Foreskin keratinocyte (primary cell): ENCODE measurements at places on chromosomes 3 and 15. TPM values are rescaled to one million over a fixed set of nuclear protein-coding genes. Genes with fewer than 3 reads are reported as not detected.

GRCh38 chr15:29774900-29775299 is 47.4 kb downstream of the TJP1 start:
- peak; percentile 71 for DNase-seq

- no peak for DNase-seq
These were observed 1.1 kb downstream of the RPS17 start for GRCh38 chr15:82538961-82539690.

Gene CYFIP1
- 92.8 and 95.7 TPM in 2 replicates for total RNA-seq

Gene ACTRT3
- total RNA-seq, result 3.5 and 4.4 TPM in 2 replicates
